Stimulated activated CD4-positive, alpha-beta T cell treated with anti-CD3 and anti-CD28 coated beads, TNF-alpha, amount 100 ng/mL, for 1 hour (primary cell): ENCODE measurements at places on chromosomes 3 and 15.

DNA sequence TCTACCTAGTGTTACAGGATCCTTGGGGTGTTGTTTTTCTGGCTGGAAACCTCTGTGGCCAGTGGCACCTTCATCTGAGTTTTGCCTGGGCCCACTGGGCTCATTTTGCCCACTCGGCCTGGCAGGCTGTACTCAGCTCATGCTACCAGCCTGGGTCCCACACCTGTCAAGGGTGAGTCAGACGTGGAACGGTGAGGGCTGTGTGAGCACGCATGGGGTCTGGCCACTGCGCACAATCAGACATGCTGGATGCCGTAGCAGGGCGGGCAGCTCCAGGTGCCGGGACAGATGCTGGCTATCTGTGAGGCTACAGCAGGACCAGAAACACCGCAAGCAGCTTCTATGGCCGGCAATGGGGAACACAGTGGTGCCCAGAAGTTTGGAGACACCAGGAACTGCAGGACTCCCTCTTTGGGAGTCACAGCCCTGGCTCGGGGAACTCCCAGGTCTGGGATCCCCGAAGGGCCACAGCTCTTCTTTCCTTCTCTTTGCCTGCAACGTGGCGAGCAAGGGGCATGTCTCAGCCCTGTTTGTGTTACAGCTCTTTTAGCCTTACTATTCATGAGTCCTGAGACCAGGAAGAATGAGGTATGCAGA is 35.9 kb upstream of the DNAJC13 start:
- no peak for DNase-seq

GRCh38 chr3:126415661-126416591 is 21.2 kb downstream of the CFAP100 start:
- DNase-seq = no peak

- DNase-seq = no peak
Observed at GRCh38 chr15:92449476-92449875, 55.8 kb downstream of the ST8SIA2 start.

DNA sequence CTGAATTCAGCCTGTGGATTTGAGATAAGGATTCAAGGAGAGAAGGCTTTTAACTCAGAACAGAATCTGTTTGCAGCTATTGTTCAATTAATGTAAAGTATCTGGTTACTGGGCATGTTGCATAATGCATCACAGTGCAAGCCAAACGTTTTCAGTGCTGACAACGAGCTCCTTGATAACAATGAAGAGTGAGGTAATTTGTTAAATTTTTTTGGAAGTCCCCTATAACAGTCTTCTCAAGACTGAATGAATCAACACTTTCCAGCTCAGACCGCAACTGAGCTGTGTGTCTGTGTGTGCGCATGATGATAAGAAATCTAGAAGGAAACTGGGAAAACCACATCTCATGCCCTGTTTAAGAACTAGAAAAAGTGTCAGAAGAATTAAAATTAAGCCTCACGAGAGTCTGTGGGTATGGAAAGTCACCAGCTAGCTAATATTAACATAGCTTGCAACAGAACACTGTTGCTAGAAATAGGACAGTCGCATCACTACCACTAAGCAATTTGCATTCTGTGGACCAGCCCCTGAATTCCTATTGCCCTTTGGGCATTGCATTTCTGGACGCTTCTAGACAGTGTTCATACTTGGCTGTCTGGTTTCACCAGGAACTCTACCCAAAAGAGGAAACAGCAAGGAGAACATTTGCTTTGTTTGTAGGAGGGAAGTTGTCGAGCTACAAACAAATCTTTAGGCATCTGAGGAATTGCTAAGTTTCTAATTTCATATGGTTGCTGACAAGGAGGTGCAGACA is 43.7 kb upstream of the ATP2C1 start:
- no peak for DNase-seq

DNA sequence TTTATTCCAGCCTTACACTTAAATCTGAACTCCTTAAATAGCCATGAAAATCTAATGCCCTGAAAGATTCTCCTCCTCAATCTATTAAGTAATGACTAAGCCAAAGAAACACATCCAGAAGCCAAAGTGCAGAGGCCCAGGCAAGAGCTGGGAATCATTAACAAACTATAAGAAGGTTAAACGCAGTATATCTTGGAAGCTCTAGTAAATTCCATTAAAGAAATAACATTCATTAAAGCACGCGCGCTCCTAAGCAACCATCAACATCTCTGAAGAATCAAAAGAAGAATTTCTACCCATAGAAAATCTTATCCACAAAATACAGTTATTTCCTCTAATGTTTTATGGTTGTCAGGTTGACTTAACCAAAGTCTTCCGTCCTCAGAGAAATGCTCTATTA is 29.5 kb downstream of the MB21D2 start:
- no peak for DNase-seq
